ENCODE measurements at places on chromosomes 3 and 15.

- no peak for DNase-seq
Measured at GRCh38 chr3:4426782-4427344, 40.2 kb downstream of the SUMF1 start.

GRCh38 chr15:39167164-39168058 is 413.5 kb upstream of the THBS1 start:
- no peak for DNase-seq

DNA sequence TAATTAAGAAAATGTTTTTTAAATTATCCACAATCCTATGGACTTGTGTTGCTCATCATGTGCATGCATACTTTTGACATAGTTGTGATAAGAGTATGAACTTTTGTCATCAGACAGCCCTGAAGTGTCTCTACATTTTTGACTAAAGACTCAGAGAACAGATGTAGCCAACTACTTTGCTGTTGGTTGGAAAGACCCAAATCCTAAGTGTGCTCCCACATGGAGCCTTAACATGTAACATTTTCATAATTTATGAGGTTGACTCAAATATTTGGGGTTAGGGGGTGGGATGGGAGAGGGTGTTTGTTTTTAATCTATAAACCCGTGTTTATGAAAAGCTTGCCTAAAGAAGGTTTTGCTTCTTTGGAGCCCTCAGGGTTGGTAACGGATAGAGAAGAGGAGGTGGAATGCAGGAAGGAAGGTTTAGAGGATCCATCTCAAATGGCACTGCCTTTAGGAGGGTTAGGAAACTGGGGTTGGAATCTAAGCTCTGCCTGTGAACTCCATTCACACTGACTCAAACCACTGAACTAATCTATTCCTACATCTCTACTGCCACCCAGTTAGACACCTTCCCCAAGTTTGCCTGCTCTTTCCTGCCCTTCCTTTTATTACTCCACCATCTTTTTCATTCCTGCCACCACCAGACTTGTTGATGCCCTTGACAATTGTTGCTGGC is 3.7 kb downstream of the BOC start:
- no peak for DNase-seq

DNA sequence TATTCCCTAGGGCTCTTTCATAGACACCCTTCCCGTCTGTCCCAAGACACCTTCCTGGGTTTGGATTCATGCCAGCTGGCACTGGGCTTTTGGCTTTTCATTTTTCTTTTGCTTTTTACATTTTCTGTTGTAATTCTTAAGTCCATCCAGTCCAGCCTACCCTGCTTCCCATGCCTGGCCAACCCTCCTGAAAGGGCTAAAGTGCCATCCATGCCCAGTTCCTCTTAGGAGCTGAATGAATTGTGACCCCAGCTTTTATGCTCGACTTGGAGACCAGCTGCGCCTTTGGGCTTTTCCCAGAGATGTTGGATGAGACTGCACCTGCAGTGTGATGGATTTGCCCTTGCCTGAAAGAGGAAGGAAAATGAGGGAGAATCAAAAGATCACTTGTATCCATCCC is 25.8 kb downstream of the LRRN1 start:
- no peak for DNase-seq

- DNase-seq, result no peak
Measured at GRCh38 chr3:171242951-171243350, 216.4 kb upstream of the SLC2A2 start.

DNA sequence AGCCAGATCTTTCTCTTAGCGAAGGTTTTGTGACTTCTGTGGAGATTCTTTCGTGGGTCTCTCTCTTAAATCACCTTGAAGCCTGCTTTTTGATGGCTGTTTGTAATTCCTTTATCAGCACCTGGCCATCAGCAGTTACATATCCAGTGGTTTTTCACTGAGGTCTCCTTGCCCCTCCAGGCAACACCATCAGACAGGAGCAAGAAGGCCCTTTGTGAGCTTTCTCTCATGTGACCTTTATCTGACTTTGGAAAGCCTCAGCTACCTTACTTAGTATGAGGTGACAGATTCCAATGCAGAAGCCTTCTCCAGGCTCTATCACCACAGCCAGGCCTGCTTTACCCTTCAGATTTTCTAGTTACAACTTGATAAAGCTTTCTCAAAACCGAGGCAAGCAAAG is 30.0 kb upstream of the P3H2 start:
- DNase-seq, result no peak

DNA sequence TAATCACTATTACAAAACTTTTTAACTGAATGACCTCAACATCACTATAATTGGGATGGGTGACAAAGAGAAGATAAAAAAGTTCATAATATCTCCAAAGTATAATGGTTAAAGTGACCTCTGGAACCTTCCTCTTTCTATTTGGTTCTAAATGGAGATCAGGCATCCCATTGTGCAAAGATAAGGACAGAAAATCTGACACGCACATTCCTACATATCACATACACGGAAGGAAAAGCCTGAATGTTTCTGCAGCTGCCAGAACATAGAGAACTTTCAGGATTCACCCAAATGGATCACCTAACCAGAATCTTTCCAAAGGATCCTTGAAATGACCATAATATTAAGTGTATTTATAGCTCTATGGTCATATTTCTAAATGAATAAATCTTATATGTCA is 128.2 kb downstream of the TFDP2 start:
- DNase-seq, result no peak

DNA sequence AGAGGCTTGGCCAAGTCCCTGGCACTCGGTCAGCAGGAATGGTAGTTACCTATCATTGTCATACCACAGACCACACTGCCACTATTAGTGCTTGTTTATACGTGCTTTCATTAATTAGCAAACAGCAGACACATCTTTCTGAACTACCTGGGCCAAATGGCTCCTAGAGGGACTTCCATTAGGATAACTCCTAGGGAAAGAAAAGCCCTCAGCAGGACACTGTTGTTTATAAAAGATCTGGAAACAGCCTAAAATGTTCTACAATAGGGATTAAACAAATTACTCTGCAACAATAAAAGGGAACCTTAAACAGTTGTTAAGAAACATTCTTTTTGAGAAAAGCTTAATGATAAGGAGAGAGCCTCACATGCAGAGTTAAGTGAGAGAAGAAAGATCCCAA is 38.5 kb downstream of the ARHGEF3 start:
- DNase-seq, result no peak

GRCh38 chr3:86554383-86554782 is 436.6 kb downstream of the VGLL3 start:
- no peak for DNase-seq

DNA sequence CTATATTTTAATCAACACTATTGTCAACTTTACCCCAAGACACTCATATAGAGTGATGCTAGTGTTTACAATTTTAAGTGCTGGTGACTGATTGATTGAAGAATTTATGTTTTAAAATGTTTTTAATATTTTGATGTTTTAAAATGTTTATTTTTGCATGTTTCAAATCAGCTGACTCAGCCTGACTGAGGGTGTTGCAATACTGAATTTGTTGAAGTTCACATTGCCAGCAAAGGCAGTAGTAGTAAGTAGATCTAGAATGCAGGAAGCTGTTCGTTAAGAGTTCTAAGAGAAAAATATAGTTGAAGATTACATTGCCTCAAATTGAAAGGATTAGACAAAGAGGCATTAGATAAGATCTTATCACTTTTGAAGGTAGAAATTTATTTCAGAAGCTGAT is 977.6 kb downstream of the IGSF11 start:
- DNase-seq, result no peak

DNA sequence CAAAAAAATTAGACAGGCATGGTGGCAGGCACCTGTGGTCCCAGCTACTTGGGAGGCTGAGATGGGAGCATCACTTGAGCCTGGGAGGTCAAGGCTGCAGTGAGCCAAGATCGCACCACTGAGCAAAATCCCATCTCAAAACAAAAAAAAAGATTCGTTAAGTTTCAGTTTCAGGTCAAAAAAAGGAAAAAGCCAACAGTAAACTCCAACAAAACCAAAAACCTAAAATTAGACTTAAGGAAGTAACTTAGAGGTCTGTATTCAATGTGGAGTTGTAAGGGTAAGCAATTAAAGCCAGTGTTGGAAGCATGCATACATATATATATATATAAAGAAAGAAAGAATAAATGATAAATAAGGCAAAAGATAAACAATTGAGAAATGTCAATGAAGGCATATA is 11.8 kb downstream of the KPNA1 start:
- DNase-seq, result no peak

GRCh38 chr3:195443391-195443989 is 670 bp upstream of the ACAP2 start:
- DNase-seq, result no peak

- no peak for DNase-seq
Measured at GRCh38 chr3:113625834-113626233, 70.6 kb downstream of the USF3 start.

GRCh38 chr3:47452453-47453215 is 23.1 kb downstream of the SCAP start:
- DNase-seq, result no peak

GRCh38 chr15:79901958-79902357 is 5.1 kb upstream of the MTHFS start:
- DNase-seq, result no peak

DNA sequence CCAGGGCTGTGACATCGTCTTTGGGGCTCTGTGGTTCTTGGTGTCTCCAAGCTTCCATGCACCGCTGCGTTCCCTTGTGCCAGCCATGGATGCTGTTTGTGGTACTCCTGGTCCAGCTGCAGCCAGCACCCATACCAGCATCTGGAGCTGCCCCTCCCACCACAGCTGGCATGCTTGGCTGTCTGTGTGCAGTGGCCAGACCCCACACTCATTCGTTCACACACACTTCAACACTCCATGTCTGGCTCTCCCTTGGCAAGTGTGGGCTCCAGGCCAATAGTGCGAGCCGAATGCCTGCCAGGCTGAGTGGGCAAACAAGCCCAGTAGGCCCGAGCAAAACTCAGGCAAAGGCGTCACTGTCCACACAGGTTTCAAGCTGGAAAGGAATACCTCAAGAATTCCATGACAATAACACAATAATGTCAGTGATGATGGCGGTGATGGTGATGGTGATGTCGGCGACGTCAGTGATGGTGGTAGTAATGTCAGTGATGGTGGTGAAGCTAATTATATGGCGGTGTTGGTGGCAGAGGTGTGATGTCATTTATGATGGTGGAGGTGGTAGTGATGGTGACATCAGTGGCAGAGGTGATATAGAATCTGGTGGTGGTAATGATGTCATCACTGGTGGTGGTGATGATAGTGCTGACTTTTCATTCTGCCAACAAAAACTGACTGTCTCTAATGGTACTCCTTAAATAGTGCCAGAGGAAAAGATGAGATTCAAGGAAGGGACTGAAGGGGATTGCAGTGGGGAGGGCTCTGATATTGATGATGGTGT is 19.3 kb downstream of the TBC1D21 start:
- no peak for DNase-seq

GRCh38 chr3:173970281-173970680 is 572.7 kb downstream of the NLGN1 start:
- DNase-seq, result no peak

- no peak for DNase-seq
Measured at GRCh38 chr3:42994595-42994994, 15.5 kb downstream of the GASK1A start.

GRCh38 chr3:125123451-125124305 is 67.9 kb upstream of the HEG1 start:
- DNase-seq, result no peak

GRCh38 chr15:83327041-83327440 is 42.6 kb upstream of the BNC1 start:
- no peak for DNase-seq

- no peak for DNase-seq
Measured at GRCh38 chr3:114060906-114061655, 4.5 kb downstream of the QTRT2 start.

- no peak for DNase-seq
Measured at GRCh38 chr15:69552057-69552815, 99.6 kb downstream of the RPLP1 start.

GRCh38 chr3:108887121-108887520 is 64.5 kb downstream of the TRAT1 start:
- no peak for DNase-seq

DNA sequence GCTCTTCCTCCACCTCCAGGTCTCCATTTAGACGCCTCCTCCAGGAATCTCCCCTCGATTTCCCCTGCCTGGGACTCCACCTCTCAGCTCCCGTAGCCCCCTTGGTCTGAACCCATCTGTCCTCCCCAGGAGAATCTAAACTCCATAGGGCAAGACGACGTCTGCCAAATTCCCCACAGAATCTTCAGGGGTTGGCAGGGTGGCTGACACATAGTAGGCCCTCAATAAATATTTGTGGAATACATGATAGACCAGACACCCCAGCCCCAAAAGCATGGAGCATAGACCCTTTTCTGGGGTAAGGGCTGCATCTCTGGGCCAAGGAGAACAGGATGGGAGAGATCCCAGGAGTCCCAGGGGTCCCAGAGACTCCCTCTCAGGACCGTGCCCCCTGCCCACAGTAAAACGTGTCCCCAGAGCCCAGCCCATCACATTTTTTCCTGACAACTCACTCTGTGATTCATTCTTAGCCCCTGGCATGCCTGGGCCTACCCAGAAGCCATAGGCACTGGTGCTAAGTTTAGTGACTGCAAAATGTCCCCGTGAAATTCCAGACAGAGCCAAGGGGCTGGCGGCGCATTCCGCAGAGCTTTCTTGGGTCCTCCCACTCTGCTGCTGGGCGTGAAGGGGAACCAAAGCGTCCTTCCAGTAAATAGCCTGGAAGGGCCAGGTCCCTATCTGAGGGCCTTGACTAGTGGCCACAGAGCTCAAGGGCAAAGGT is 78.0 kb upstream of the SLC6A6 start:
- no peak for DNase-seq

- no peak for DNase-seq
Measured at GRCh38 chr3:42752441-42752840, 20.6 kb downstream of the CCDC13 start.

DNA sequence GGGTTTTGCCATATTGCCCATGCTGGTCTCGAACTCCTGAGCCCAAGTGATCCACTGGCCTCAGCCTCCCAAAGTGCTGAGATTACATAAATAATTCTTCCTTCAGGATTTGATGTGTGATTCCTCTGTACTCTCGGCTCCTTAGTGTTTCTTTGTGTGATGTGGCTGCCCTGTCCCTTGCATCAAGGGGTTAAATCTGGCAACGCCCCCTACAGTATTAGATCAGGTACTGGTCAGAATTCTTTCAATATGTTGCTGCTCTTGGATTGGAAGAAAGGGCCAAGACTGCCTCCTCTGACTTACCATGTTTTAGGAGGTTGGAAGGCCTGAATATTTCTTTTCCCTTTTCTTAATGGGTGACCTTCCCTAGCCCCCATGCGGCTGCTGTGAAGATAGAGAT is 390.6 kb upstream of the WNT5A start:
- no peak for DNase-seq

- no peak for DNase-seq
Measured at GRCh38 chr3:126436826-126437717, 38.6 kb downstream of the ZXDC start.

- no peak for DNase-seq
Measured at GRCh38 chr3:71652781-71653413, 69.4 kb upstream of the FOXP1 start.

- DNase-seq, result no peak
Measured at GRCh38 chr15:70829371-70830166, 24.4 kb downstream of the LARP6 start.

- no peak for DNase-seq
Measured at GRCh38 chr15:84772031-84772430, 23.6 kb downstream of the ZNF592 start.

DNA sequence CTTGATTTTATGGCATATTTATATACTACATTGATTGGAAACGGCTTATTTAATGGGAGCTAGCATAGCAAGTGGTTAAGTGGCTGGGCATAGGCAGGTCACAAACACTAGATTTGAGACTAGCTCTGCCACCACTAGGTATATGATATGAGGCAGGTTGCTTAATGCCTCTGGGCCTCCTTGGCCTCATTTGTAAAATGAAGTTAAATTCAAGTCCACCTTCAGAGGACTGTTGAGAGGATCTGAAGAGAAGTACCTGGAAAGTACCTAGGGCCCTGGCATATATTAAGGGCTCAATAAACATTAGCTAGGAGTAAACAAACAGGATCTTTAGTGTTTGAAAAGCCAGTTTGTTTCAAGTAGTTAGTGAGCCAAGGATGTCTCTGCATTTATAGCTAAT is 166.4 kb upstream of the FEZF2 start:
- DNase-seq, result no peak
